LHCN-M2 (cell line): ENCODE measurements at places on chromosomes 3 and 15. TPM values are rescaled to one million over a fixed set of nuclear protein-coding genes. Genes with fewer than 3 reads are reported as not detected.

- DNase-seq: no peak
Measured at GRCh38 chr15:68192804-68193486, 12.2 kb downstream of the CALML4 start.

GRCh38 chr3:130395916-130396315 lies 50.4 kb downstream of the COL6A5 start:
- DNase-seq: peak; percentile 90

The SLC30A4 gene
- total RNA-seq: 4.7 and 6.7 TPM in 2 replicates

The SMARCC1 gene
- 41.4 and 44.9 TPM in 2 replicates for total RNA-seq

GRCh38 chr3:133573629-133574194 lies at the start of gene CDV3:
Gene CDV3, plus strand, starts transcription at chr3:133573686. Its CDS starts 359 bp downstream, at chr3:133574045.
- DNase-seq: no peak

- DNase-seq: no peak
Measured at GRCh38 chr3:7238565-7239295, 377.8 kb downstream of the GRM7 start.

DNA sequence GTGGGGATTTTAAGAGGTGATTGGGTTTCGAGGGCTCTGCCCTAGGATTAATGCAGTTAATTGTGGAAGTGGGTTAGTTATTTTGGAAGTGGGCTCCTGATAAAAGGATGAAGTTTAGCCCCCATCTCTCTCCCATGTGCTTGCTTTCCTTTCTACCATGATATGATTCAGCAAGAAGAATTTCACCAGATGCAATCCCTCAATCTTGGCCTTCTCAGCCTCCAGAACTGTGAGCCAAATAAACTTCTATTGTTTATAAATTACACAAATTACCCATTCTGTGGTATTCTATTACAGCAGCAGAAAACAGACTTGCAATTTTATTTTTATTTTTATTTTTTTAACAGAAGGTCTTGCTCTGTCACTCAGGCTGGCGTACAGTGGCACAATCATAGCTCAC lies 27.3 kb upstream of the UBE2E1 start:
- DNase-seq: peak; percentile 14

DNA sequence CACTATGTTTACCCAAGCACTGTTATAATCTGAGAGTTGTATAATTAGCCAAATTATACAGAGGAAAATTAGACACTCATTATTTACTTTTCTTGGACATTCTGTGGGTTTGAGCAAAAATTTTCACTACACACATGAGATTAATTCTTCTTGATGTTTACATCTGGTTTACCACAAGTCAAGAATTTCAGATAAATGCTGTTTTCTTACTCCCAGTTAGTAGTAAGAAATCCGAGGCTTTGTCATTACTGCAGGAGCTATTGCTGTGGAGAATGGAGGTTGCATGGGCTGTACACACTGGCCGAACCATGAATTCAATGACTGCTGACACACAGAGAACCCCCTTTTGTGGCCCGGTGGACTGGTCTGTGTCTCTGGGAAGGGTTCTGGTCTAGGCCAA lies 207.7 kb upstream of the CFAP20DC start:
- no peak for DNase-seq

DNA sequence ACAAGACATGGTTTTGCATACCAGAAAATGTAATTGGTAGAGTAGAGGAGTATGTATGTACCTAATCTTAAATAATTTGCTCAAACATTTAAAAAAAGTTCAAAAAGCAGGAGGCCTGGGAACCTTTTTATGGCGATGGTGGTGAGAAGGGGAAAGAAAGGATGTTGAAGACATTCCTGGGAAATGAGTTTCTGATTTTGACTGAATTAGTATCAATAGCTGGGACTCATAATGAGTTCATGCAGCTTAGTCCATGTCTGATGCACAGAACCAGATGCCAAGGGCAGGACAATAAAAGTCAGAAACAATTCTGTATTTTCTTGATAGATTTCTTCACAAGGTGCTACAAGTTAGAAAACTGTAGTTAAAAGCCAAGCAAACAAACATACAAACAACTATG lies 395.3 kb downstream of the GAP43 start:
- DNase-seq: no peak

- peak; percentile 90 for DNase-seq
Measured at GRCh38 chr3:190064112-190064511, 56.6 kb downstream of the P3H2 start.

DNA sequence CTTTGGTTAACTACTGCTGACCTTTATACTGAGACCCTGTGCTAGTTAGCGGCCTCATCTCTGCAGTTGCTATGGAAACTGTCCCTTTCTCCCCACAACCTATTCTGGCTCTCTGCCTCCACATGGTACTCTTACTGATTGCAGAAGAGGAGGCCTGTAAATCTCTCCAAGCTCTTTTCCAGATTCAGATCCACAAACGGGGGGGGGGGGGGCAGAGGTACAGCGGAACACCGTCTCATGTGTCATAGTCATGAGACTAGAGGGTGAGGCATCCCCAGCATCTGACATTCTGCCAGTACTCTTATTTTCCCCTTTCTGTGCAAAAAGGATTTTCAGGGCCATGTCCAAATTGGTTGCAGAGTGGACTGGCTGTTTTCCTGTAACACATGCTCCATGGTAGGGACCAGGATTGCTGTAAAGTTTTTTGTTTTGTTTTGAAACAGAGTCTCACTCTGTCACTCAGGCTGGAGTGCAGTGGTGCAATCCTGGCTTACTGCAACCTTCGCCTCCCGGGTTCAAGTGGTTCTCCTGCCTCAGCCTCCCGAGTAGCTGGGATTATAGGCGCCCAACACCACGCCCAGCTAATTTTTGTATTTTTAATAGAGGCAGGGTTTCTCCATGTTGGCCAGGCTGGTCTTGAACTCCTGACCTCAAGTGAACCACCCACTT lies 8.3 kb upstream of the MAP1A start:
- peak; percentile 69 for DNase-seq

- no peak for DNase-seq
Measured at GRCh38 chr3:183189641-183190040, 27.1 kb upstream of the LAMP3 start.

The CTXN2 gene
- total RNA-seq: not detected in 2 replicates

DNA sequence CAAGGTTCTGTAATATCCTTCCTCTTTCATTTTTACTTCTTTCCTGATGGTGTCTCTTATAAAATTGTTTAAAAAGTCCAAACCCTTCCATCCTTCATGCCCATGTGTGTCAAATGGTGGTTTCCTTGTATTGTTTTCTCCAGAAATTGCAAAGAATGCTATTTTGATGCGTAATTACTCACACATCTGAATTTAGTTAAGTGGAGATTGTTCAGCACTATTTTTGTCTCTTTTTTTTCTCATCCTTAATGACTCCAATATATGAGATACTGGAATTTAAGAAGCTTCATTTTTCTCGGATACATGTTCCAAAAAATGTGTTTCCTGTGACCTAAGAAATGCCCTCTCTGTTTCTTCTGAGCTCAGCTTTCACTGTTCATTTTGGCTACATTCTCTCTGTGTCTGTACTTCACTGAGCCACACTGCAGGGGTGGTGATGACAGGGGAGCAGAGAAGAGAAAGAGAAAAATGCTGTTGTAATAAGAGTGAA lies 799.8 kb downstream of the DIPK2A start:
- DNase-seq: no peak
